Thymus (tissue), 14 donors: ENCODE measurements at places on chromosomes 13 and 19. TPM values are rescaled to one million over a fixed set of nuclear protein-coding genes. Genes with fewer than 3 reads are reported as not detected.

GAPDHS gene
- 0.16 TPM for polyA plus RNA-seq

TMEM86B gene
- polyA plus RNA-seq: 39.7 TPM

FBXO17 gene
- 4.0 TPM for polyA plus RNA-seq

ZNF541 gene
- 0.39 TPM for polyA plus RNA-seq

UBE2L5 gene
- 0.23 TPM for polyA plus RNA-seq

MAP4K1 gene
- 82.9 TPM for polyA plus RNA-seq

AMER2 gene
- 0.05 TPM for polyA plus RNA-seq

PSG5 gene
- 0.05 TPM for polyA plus RNA-seq

CDKN2D gene
- polyA plus RNA-seq: 42.3 TPM

KLK14 gene
- 1.2 TPM for polyA plus RNA-seq

GPR12 gene
- polyA plus RNA-seq: 0.02 TPM

IGFL1 gene
- 26.9 TPM for polyA plus RNA-seq

RDH8 gene
- polyA plus RNA-seq: 0.14 TPM

ZNF528 gene
- 18.4 TPM for polyA plus RNA-seq

SLITRK5 gene
- 0.09 TPM for polyA plus RNA-seq

IGFL3 gene
- polyA plus RNA-seq: 0.66 TPM

ATP12A gene
- polyA plus RNA-seq: 2.2 TPM

TEKTIP1 gene
- 4.9 TPM for polyA plus RNA-seq

CYSLTR2 gene
- 2.2 TPM for polyA plus RNA-seq

SIGLEC12 gene
- 1.1 TPM for polyA plus RNA-seq

PHLDB3 gene
- polyA plus RNA-seq: 37.9 TPM
